ENCODE measurements at places on chromosomes 6 and 20.

GRCh38 chr6:138752017-138752416, 21.6 kb upstream of the CCDC28A start:
- DNase-seq = no peak

DNA sequence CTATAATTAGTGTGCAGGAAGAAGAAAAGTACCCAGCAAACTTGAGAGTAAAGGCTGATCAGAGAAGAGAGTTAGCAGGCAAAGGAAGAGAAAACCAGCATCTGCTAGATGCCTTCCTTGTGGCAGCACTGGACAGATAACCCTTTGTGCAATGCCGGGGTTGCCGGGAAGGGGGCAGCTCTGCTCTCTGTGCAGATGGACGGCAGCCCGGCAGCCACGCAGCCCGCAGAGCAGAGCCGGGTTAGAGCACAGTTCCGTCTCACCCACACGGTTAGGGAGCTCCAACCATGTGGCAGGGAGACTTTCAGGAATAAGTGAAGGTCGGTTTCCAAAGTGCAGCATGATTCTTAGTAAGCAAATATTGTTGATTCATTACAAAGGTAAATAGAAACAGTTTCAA, 80.0 kb upstream of the RPS6KA2 start:
- peak; percentile 48 for DNase-seq

DNA sequence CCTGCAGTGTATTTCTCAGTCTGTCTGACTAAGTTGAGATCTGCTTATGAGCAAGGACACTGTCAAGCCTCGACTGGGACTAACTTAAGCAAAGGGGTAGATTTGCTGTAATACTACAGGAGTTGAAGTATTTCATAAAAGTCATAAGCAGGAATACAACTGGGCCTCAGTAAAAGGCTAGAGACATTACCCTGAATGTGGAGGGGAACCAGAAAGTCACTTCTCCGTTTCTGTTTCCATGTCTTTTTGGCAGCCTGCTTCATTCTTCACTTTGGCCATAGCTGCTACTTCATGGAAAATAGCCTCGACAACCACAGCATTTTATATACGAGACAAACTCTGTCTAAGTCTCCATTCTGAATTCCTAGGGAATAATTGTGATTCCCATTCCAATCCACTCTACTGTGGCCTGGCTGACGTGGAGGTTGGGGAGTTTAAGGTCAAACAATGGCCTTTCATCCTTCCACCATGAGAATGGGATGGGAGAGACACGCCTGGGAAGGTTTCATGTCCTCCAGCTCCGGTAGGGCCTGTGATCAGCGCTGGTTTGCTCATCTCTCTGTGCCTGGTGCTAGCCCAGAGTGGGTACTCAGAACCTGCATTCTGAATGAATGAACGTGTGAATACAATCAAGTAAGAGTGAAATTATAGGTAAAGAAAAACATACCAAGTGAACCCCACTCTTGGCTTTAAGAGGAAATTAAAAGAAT, 37.1 kb upstream of the DUSP22 start:
- no peak for DNase-seq

GRCh38 chr6:25002326-25003091, 66.7 kb upstream of the RIPOR2 start:
- no peak for DNase-seq

GRCh38 chr20:45970646-45971424, 1.2 kb downstream of the ZNF335 start:
- DNase-seq = no peak

DNA sequence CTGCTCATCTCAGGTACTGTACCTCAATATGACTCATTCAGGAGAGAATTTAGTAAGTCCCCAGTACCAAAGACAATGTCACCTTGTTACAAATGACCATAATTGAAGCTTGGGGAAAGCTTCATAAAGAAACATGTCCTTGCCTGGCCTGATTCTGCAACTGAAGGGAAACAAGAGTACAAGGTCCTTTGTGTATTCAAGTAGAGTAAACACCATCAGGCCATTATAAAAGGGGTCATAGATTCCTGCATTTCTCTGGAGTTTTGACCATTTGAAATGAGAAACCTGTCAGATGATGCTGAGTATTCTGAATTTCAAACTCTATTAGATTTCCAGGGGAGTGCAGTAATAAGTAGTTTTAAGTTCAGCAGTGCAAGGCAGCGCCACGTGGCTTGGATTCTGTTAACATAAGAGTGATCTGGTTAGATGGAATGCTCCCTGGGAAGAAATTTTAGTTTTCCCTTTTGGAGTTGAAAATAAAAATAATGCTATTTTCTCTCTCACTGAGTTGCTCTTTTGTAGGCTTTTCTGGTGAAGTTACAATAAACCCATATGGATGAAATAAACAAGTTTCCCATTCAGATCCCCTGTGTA, 1054.3 kb downstream of the EPHA7 start:
- DNase-seq = no peak

DNA sequence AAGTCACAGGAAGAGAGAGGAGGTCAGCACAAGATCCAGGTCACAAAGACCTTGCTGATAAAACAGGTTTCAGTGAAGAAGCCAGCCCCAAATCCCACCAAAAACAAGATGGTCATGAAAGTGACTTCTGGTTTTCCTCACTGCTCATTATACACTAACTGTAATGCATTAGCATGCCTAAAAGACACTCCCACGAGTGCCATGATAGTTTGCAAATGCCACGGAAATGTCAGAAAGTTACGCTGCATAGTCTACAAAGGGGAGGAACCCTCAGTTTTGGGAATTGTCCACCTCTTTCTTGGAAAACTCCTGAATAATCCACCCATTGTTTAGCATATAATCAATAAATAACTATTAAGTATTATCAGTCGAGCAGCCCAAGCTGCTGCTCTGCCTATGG, 427.2 kb downstream of the RFPL4B start:
- no peak for DNase-seq

DNA sequence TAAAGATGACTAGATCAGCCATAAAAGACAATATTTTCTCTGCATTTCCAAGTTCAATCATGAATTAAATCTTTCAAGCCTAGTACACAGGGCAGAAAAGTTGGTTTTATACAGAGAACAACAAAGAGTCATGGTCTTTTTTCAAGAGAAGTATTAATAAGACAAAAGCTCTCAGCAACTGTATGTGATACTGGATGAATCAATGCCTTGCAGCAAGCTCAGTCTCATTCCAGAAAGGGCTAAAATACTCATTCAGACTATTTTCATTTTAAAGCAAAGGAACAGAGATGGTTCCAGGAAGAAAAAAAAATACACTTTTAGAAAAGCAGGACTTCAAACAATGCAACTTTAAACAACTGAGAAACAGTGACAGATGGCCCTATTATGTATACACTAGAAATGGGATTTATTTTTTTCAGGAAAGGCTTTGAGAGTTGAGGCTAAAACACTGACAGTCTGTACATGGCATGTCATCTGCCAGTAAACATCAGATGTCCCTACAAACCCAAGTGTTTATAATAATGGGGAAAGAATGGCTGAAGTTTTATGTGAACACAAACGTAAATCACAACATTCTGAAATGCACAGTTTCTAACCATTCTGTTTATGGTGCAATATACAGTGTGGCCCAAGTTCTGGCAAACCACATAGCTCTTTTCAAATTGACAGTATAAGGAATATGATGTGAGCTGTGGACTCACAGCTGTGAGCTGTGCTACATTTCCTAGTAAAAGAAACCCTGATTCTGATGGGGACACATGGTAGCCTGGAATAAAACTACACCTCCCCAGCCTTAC, 114.3 kb upstream of the DST start:
- DNase-seq = no peak

DNA sequence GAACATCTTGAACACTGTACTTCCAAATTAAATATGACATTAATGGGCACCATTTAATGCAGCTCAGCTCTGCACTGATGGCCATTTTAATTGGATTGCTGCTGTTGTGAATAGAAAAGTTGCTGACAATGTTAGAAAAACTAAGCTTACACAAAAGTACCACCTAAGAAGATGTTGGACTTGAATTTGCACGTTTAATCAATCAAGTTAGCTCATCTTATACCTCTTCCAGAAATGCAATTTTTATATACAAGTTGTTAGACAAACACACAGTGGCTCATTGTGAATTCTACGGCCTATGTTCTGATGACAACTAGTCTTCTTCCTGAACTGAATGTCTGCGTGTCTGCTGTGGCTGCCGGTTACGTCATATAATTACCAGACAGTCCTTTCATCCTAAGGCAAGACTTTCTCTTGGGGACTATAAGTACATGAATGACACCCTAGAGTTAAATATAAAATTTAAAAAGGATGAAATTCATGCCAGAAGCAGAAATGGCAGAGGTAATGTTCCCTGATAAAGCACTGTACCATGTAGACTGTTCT, 330.2 kb downstream of the EPM2A start:
- no peak for DNase-seq

DNA sequence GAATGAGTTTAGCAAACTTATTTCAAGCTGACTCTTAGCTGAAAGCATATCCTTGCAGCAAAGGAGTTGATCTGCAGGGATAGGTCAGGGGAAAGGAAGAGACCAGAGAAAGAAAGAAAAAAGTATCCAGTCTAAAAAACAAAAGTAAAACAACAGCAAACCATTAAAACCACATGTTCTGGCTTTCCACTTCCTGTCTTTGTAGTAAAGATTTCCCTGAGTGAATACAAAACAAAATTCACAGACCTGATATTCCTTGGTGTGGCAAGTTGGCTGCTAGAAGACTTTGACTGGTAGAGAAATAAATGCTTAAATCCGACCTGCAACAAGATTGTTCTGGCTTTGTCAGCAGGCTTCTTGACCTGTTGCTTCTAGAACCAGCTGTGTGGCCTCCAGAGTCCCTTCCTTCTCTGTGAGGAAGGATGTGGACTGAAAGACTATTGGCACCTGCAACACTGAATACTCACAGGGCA, 23.4 kb upstream of the MCM3 start:
- DNase-seq = no peak

- DNase-seq = no peak
Measured at GRCh38 chr20:2745936-2746635, 53.5 kb downstream of the EBF4 start.

- DNase-seq = no peak
Measured at GRCh38 chr6:138309695-138310094, 68.0 kb upstream of the SMIM28 start.

DNA sequence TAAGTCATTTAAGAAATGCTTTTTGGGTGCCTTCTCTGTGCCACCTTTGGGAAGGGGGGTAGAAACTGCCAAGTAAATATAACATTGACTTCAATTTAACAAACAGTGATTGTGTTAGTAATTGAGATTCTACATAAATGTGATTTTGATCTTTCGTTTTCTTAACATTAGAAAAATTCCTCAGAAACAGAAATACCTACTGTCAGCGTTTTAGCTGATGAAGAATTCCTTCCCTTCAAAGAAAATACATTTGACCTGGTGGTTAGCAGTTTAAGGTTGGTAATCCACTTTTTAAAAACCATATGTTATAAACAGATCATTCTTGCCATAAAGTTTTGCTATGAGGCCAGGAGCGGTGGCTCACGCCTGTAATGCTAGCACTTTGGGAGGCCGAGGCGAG, 9.8 kb downstream of the NDUFAF5 start:
- no peak for DNase-seq

DNA sequence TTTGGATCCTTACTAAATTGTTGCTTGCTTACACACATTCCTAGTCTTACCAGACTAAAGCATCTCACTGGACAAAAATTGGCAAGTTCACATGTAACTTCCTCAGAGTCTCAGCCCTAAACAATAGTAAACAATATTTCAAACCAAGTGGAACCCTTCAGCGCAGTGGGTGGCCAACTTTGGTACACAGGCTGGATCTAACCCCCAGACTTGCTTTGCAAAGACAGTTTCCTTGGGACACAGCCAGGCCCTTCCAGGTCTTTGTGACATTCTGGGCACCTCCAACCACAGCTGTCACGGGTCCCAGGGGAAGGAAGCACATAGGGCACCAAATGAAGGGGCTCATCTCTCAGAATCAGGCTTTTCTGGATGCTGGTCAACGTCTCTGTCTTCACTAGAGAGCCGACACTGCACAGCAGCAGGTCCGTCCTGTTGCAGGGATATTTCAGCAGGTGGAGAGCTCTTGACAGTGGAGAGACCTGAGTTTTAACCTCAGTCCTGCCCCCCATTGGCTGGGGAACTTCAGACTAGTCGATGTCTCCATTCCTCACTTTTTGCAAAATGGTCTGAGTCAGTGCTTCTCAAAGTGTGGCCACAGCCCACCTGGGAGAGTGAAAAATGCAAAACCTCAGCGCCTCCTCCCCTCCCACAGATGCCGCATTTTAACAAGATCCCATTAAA, 91.4 kb downstream of the BFSP1 start:
- DNase-seq = no peak

DNA sequence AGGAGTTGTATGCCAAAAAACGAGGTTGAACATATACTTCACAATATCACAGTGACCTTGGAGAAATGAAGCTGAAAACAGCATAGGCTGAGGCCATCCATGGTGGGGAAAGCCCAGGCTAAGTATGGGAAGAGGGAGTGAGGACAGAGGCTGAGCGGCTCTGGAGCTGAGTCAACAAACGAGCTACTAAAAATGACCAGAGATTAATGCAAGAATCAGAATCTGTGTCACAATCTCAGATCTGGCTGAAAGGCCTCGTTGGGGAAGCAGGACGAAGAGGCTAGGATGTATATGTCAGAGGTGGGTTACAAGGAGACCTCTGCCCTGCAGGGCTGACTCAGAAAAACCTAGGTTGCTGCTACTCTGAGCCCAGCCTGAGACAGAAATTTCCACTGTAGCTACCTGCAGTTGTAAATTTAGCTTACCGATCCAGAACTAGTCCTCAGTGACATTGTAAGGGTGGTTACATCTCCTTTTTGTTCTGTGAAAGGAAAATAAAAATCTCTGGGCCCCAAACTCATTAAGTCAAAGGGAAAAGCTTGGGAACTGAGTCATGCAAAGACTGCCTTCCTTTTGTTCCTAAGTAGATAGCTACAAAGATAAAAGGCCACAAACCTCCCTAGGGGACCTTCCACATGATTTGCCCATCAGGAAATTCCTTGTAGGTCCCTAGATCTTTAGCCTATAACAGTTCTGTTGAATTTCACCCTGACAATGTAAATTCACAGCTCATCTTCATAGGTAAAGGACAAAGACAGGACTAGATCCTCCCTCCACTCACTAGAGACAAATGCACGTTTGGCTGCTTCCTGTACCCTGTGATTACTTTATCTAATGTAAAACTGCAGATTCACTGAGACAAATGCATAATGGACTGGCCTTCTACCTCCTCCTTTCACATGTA, 8.5 kb upstream of the TUBB2A start:
- peak; percentile 85 for DNase-seq

- DNase-seq = no peak
Measured at GRCh38 chr20:19740512-19740911, 17.5 kb upstream of the RIN2 start.

DNA sequence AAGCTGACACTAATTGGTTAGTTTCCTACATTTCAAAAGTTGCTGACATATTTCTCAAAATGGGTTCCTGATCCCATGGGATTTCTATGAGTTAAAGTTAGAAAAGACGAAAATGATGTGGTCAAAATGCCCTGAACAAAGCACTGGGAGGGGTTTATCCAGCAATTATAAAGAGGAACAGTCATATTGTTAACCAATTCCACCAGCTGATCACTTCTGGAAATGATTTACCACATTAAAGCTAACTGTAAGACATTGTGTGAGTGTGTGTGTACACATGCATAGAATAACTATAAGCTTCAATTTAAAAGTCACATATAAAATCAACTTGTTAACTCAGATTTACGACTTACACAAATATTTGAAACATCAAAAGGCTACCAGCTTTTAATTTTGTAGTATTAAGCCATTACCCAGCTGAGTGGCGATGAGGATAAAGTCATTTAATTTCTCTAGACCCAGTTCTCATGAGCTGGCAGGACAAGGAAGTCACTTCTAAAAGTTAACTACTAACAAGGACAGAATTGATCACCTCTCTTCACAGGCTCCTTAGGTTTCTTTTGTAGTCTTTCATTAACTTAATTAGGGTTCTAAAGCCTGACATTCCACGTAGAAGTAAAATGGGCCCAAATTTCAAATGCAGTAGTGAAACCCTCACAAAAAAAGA, 40.4 kb downstream of the MAN1A1 start:
- DNase-seq = no peak
